ENCODE measurements at places on chromosomes 7 and 10.

- DNase-seq, result no peak
These were observed 54.5 kb downstream of the ADRA2A start for GRCh38 chr10:111131168-111131799.

DNA sequence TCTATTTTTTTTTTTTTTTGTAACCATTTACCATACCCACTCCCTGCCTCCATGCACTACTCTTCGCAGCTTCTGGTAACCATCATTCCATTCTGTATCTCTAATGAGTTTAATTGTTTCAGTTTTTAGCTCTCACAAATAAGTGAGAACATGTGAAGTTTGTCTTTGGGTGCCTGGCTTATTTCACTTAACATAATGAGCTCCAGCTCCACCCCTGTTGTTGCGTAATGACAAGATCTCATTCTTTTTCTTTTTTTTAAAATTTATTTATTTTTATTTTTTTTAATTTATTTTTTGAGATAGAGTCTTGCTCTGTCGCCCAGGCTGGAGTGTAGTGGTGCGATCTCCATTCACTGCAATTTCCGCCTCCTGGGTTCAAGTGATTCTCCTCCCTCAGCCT, 142.3 kb upstream of the PCLO start:
- DNase-seq, result no peak

DNA sequence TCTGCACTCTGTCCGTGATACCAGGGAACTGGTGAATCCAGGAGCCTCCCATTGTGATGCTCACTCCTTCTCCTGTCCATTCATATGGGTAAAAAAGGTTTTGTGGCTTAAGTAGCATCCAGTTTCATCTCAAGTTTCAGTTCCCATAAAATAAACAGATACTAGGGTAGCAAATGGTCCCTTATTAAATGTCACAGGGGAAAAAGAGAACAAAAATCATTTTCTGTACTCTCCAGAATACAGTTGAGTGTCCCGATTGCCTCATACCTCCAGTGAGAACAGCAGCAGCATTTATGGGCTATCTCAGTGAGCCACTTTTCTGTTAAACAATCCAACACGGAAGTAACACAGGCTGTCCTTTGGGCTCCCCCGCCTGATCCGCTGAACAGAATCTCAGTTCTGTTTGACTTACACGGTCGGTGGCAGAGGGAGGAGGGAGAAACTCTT, 179.6 kb downstream of the CELF2 start:
- no peak for DNase-seq

DNA sequence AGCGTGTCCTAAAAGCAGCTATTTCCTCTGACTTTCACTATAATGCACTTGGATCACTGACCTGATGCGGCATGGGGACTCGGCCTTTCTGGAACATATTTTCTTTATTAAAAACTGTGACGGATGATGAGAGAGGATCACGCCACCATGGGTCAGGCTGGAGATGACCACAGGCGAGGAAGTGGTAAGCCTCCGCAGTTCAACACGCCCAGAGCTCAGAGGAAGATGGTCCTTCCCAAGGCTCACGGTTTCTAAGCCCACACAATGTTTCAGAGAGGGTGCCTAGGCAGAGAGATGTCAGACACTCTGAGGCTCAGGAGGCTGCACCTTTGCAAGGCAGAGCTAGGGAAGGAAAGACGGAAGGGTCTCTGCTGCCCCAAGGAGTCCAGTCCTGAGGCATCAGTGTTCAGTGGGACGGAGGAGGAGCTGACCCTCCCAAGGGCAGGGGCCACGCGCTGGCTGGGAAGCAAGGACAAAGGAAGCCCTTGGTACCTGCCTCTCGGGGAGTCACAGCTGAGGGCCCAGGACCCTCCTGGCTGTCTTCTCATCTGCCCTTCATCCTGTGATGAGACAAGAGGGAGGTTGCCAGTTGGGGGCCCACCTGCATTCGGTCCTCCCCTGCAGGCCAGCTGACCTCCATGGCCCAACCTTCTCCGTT, 9.5 kb downstream of the CHST15 start:
- DNase-seq, result no peak

Measured in activated CD8-positive, alpha-beta memory T cell treated with anti-CD3 and anti-CD28 coated beads for 24 hours (primary cell).